ENCODE measurements at places on chromosomes 2 and 18.
A peak's percentile ranks its signal among the peaks of the same experiment; 100 is the strongest.

DNA sequence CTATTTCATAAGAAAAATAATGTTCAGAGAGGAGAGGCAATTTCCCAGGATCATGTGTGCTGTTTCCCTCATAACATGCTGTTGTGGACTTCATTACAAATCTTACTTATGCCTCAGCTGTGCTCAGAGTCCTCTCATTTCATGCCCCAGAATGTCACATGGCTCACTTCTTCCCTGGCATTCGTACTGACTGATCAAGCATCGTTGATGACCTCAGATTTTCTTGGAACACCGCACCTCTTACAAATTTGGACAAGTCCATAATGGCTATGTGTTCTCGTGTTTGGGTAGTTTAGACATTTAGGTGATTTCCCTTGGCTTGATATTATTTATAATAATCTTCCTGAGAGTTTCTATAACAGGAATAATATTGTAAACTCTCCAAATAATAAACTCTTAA, 32.9 kb downstream of the SERPINB7 start:
- no peak for DNase-seq

DNA sequence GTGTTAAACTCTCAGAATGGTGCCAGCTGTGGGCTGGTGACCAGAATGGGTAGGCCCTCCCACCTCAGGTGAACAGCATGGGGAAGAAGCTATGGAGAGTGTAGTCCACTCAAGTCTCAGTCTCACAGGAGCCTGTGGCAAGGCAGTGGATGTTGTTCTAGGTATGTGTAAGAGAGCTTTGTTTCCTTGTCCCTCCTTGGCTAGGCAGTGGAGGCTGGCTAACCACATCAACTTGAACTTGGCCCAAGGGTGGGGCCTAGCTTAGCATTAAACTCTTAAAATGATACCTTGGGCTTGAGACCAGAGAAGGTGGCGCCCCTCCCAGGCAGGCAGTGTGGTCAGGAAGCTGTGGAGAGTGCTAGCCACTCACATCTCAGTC, 53.2 kb upstream of the SLC4A10 start:
- no peak for DNase-seq

GRCh38 chr2:44965684-44966083, 24.2 kb downstream of the SIX3 start:
- DNase-seq: no peak

DNA sequence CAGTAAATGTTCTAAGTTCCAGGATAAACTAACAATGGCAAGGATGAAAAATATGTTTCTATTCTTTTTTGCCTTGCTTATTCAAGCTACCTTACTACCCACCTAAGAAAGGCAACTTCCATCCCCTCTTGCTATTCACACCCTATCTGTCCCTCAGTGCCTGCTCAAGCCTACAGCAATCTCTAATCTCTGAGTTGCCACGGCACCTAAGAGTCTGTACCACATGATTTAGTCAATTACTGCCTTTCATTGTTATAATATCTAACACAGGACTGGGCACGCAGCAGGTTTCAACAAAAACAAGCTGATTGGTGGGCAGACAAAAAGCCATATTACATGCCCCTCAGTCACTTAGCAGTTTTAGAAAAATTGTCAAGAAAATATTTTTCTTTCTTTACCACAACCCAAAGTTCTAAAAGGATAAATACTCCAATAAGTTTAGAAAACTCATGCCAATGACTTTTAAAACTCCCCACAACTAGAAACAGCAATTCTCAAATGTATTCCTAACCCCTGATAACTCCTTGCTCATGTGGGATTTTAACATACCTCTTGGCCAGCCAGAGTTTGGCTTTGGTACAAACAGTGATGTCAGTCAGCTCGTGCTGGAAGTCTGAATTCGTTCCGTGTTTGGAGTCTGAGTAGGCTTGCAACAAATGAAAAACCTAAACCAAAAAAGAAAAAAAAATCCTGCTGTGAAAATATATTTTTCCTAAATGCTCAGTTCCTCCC, 117.3 kb upstream of the ZFP36L2 start:
- DNase-seq: no peak

DNA sequence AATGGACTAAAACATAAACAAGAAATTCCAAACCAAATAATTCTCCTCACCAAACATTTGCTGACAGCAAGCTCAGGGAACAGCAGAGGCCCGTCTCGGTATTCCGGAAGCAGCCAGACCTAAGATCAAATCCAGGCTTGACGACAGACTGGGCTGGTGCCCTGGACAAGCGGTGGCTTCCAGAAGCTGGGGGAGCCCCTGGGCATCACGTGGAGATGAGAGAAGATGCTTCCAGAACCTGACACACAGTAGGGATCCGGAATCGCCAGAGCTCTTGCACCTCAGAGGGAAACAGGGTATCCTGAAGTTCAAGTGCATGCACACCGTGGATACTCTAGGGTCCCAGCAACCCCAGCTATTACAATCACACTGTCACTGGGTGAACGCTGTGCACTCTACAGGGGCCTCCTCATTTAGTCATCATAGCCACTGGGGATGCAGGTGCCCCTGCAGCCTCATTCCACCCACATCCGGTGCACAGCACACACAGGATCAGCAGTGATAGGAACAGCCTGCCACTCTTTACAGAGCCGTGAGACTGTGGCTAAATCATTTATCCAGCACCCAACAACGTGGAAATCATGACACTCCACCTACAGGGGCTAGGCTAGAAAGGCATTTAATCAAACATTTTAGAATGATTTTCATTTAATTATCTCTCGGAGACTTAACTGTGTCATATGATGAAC, 102.6 kb downstream of the HDAC4 start:
- DNase-seq: no peak

DNA sequence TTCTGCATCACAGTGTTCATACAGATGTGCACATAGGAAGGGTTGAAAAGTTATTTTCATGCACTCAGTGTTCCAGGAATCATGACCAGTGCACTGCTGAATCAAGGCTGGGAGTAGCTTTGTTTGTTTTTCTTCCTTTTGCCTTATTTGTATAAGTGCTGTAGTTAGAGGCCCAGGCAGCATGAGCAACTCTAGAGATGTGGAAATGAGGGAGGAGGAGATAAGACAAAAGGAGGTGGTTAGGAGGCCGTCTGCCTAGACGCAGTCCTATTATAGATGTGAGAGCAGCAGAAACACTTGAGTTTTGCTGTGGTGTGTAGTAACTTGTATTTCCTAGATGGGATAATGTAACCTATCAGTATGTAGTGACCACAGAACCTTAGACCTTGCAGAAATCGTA, 264.3 kb upstream of the RASGRP3 start:
- DNase-seq: no peak

- no peak for DNase-seq
These were observed 67.0 kb upstream of the RASGRP3 start for GRCh38 chr2:33409417-33409955.

DNA sequence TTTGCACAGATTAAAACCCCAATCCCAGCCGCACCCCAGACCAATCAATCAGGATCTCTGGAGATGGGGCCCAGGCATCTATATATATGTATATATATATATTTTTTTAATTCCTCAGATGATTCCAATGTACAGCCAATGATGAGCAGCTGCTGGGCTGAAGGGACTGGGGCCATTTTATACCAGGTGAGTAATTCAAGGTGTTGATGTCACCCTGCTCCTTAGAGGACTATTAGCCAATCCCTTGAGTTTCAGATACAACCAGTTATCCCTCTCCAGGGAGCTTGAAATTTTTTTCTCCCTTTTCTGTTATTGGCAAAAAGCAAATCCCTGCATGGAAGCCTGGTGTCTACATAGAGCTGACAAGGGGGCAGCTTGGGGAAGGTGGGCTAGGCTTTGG, 59.8 kb downstream of the MCFD2 start:
- DNase-seq: no peak

GRCh38 chr18:58303363-58303762, 259.3 kb downstream of the NEDD4L start:
- DNase-seq: no peak

GRCh38 chr18:53752781-53753367, 471.6 kb downstream of the MBD2 start:
- peak; percentile 67 for DNase-seq

DNA sequence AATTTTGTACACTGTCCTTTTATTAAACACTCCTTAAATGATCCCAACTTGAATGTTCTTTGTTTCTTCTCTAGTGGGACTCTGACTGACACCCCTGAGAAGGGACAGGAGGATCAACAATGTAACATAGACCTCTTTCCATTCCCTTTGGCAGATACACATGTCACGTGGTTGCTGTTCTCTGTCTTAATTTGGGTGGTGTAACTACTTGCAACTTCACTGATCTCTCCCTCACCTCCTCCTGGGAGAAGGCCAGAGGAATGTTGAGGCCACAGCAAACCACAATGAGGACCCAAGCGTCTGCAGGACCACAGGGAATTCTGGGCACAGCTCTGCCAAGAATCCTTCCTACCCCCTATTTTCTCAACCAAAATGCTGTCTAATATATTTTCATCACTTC, 205.6 kb downstream of the RTP5 start:
- no peak for DNase-seq

DNA sequence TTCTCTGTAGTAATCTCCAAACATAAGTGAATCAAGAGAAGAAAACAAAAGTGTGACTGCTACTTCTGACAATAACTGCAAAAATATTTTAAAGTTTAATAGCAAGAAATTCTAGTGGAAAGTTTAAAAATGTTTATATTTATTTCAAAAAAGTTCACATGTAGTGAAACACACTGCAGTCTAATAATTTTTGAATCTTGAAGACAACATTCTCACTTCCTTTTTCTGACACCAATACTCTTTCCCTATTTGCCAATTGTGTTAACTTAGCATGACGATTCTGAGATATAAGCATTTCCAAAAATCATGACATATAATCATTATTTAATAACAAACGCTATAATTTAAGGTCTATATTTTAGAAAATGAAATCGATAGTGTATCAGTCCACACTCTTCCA, 429.1 kb upstream of the PKDCC start:
- no peak for DNase-seq

DNA sequence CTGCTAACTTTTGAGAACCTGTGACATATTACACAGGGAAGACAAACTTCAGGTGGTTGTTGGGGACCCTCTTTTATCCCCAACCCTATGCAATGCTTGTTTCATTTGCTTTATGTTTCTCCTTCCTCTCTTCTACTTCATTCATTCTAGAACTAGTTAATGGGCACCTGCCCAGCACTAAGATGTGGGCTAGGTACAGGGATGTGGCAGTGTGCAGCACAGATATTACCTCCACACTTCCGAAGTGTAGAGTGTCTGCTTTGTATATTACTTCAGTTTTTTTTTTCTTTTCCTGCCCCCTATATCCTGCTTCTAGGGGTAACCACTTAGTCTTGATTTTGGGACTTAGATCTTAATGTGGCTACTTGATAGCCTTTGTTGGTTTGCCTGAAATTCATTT, 35.1 kb downstream of the CD28 start:
- no peak for DNase-seq

GRCh38 chr2:232506709-232507108, 13.5 kb upstream of the PRSS56 start:
- no peak for DNase-seq

- DNase-seq: no peak
These were observed 107.7 kb upstream of the MGAT5 start for GRCh38 chr2:134146161-134146560.

DNA sequence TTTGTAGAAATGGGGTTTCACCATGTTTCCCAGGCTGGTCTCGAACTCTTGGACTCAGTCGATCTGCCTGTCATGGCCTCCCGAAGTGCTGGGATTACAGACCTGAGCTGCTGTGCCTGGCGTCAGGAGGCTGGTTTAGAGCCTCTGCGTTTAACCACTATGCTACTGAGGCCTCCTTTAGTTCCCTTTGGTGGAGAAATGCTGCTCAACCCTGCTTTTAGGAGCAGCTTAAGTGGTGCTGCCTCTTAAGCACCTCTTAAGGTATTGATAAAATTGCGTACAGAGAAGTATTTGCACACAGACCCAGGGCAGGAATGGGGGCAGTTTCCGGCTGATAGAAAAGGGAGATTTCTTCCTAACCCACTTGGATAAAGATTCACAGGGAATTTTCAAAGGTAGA, 8.0 kb downstream of the CD8A start:
- DNase-seq: no peak

GRCh38 chr2:58039170-58039611, 7.4 kb upstream of the VRK2 start:
- DNase-seq: no peak

- DNase-seq: peak; percentile 28
These were observed 407.5 kb upstream of the NRP2 start for GRCh38 chr2:205274801-205275200.

GRCh38 chr2:188349019-188349418, 57.3 kb downstream of the GULP1 start:
- DNase-seq: no peak

GRCh38 chr2:129499747-129500146, 479.7 kb upstream of the RAB6C start:
- DNase-seq: no peak

All from NCI-H1417 (cell line).